ENCODE measurements at places on chromosomes 16 and 17.

- no peak for DNase-seq
These were observed 4.3 kb upstream of the PABPN1L start for GRCh38 chr16:88870608-88871348.

DNA sequence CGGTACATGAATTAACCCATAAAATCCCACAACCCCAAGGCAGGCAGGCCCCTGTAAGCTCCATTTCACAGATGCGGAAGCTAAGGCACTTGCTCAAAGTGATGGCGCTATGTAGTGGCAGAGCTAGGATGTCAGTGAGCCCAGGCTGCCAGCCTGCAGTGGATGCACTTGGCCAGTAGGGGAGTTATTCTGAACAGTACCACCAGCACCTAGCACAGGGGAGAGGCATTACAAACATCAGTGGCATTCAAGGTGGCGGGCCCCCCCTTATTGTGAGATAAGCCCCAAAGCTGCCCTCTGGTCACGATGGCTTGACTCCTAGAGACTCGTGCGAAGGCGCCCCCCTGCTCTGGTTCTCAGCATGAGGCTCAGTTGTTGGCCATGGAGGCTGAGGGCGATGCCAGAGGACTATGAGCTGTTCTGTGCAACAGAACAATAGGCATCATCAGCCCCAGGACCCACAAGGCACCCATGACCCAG, 33.8 kb downstream of the GTF3C1 start:
- no peak for DNase-seq

GRCh38 chr17:62901544-62901943, 64.5 kb upstream of the TANC2 start:
- no peak for DNase-seq

DNA sequence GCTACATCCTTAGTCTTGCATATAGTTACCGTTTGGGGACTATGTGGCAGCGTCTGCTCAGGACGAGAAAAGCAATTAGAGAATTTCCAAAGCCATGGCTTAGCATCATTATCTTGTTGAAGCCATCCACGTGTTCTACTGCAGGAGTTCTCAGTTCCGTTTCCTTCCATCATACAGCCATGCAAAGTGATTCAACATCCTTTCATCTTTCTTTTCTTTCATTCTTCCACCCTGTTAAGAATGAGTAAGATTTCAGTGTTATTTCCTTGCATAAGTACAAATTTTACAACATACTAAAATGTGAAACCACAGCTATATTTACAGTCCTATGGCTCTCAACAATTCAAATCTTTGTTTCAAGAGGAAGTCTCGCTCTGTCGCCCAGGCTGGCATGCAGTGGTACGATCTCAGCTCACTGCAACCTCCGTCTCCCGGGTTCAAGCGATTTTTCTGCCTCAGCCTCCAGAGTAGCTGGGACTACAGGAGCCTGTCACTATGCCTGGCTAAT, 3.8 kb downstream of the MARF1 start:
- no peak for DNase-seq

- DNase-seq, result no peak
These were observed 2.1 kb downstream of the CASKIN1 start for GRCh38 chr16:2194166-2194834.

- DNase-seq, result no peak
These were observed 107.2 kb downstream of the TOX3 start for GRCh38 chr16:52439750-52440149.

DNA sequence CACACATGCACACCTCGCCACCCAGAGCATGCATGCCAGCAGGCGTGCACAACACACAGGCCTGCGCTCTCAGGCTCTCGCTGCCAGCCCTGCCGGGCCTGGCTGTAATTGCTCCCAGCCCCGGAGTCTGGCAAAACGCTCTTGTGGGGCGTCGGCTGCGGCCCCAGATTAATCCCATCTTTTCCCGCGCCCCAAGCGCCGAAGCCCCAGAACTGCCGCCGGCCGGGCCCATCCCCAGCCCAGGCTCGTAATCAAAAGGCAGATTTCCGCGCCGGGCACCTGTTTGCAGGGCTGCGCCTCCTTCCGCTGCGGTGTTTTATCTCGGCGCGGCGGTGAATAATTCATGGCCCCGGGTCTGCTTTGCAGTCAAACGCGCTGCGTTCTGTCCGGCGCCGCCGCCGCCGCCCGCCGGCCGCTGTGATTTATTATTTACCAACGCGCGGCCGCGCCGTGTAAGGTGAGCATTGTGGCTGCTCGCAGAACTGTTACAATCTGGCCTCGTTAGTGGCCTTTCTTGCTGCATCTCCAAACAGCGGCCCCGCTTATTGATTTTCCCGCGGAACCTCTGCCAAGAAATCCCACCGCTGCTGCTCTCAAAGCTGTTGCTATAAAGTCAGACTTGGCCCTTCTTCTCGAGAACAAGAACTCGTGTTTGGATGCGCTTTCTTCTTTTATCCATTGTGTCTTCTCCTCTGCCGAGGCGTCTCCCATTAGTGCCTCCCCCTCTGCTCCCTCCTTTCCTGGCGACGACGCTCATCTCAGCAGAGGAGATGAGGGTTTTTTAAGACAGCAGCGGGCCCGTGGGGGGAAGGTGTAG, 126.1 kb downstream of the IRX5 start:
- no peak for DNase-seq

GRCh38 chr16:65944361-65944760, 422.1 kb upstream of the CDH5 start:
- DNase-seq, result no peak

DNA sequence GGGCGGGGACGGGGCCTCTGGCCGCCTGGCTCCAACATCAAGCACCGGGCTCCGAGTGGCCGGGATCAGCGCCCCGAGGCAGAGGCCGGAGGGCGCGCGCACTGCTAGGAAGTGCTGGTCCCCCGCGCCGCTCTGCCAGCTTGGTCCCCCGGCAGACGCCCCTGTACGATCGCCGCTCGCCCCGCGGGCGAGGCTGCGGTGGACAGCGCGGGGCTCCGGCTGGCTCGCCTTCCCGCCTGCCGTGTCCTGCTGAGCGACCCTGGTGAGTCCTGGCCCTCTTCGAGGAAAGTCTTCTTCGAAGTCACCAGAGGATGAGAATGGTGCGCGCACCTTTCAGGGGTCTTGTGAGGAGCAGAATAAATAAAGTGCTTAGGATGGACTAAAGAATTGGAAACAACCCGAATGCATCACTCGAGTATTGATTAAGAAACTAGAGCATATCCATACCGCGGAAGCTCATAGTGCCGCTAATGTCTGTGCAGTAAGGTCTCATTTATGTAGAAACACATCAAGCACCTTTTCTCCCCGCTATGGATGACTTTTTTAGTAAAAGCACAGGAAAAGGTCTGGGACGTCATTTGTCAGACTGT, 392 bp downstream of the ZNF213 start:
- DNase-seq, result no peak

DNA sequence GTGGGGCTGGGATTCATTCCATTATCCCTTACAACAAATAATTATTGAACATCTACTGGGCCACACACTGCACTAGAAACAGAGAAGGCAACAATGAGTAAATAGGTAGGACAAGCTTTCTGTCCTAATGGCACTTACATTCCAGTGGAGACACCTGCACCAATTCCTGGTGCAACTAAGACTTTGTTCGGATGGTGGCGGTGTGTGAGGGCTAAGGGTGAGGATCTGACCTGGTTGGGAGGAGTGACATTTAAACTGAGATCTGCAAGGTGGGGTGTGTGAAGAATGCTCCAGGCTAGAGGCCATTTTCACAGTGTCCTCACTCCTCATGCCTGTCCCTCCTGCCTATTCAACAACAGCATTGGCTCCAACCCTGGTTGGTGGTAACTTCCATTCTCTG, 510.0 kb downstream of the XYLT1 start:
- DNase-seq, result no peak

- no peak for DNase-seq
These were observed 25.3 kb downstream of the CMIP start for GRCh38 chr16:81469710-81470535.

- no peak for DNase-seq
These were observed 404.9 kb upstream of the EEF2KMT start for GRCh38 chr16:5502467-5502869.

DNA sequence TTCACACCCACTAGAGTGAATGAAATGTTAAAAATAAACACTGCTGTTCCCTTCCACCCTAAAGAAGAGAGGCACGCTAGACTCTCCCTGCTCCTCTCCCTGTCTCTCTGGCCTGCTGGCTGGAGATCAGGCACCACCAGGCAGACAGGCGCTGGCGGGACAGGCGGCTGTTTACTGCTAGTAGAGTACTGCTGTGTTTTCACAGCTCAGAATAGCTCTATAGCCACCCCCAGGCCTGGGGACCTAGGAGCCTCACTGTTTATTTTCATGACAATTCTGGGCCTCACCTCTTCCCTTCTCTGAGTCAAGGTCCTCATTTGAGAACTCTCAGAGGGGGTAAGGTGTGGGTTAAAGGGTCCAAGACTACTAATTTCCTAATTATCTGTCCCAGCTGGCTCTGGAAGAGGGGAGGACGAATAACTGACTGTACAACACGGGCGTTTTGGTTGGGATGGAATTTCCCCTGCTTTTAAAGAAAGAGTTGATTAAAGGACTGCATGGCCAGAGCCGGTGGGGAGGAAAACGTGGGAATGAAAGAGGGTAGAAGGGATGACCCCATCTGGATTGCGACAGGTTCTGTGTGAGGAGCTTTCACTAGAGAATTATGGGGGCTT, 9.0 kb upstream of the G6PC1 start:
- no peak for DNase-seq

GRCh38 chr16:15979801-15980200, 30.4 kb downstream of the ABCC1 start:
- DNase-seq, result no peak

DNA sequence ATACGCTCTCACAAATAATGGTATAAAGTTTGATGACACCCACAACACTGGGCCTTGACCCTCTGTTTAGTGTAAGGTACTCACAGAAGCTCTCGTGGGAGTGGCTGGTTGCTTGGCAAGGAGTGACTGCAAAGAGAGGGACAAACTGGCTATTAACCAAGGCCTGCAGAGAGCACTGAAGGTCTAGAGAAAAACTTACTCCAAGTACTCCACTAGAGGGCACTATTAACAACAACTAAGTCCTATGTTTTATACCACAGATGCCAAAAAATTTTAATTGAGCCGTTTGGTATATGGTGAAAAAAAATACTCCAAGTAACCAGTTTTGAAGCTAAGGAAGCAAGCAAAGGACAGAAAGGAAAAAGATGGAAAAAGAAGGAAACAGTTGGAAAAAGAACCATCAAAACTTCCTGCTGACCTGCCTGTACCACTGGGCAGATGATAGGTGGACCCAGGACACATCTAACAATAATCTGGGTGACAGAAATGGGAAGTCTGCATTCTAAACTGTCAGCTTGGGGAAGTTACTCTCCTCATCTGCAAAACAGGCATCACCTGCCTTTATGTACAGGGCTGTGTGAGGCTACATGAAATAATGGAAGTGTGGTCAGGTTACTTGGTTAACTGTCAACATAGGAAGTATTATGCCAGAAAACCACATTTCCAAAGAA, 23.2 kb downstream of the DYNC1LI2 start:
- DNase-seq, result no peak

GRCh38 chr17:37019741-37020129, 71.0 kb downstream of the AATF start:
- DNase-seq, result no peak

- no peak for DNase-seq
These were observed 371.2 kb downstream of the NPIPA8 start for GRCh38 chr16:17965133-17965900.

DNA sequence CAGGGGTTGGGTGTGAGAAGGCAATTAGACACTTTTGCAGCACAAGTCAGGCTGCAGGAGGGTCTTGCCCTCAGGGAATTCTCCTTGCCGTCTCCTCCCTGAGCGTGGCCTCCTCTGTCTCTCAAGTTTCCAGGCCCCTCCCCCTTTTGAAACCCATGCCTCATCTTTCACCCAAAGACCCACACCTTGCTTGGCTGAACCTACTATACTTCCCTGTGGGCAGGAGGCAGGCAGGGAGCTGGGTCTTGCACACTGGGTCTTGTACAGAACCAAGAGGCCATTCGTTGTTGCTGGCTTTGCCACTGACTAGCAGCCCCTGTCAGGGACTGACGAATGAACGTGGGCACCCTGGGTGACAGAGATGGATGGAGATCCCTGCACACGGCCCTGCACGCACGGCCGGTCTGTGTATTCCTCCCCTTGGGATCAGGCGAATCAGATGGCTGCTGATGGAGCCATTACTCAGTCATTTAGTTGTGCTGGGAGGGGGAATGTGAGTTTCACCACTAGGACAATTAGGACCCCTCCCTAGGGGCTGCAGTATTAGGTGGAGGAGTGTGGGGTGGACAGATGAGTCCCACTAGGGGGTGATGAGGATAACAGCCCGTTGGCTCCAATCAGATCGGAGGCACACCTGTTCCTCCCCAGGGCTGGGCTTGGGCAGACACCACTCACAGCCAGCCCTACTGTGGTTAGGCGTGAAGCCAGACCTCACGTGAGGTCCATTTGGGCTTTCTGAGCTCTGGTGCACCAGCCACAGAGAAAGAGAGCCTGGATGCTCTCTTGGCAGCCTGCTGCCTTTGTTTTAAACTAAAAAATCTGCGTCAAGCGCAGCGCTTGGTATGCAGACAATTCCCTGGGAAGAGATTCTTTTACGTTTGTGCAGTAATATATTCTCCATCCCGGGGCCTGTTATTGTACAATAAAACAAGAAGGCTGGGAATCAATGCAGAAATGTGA, 167.7 kb upstream of the WSCD1 start:
- DNase-seq, result no peak
